NCI-H2107 (cell line): ENCODE measurements at places on chromosomes 1 and 21.

DNA sequence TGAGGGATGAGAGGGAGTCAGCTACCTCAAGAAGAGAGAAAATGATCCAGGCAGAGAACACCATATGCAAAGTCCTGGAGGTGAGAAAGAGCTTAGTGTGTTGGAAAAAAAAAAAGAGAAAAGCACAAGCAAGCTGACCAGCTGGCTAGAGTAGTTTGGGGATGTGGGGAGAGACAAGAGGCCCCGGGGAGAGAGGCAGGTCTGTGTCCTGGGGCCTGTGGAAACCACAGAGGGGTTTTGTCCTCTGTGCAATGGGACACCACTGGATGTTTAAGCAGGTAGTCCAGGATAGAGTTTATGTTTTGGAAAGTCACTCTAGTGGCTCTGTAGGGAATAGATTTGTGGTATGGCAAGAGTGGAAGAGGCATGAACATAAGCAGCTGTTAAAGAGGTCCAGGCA is 14.4 kb upstream of the CHI3L1 start:
- DNase-seq = no peak

GRCh38 chr1:114455102-114455785 is 55.8 kb downstream of the TRIM33 start:
- DNase-seq = no peak

GRCh38 chr1:35030756-35031446 is 844 bp downstream of the ZMYM6 start:
- no peak for DNase-seq

DNA sequence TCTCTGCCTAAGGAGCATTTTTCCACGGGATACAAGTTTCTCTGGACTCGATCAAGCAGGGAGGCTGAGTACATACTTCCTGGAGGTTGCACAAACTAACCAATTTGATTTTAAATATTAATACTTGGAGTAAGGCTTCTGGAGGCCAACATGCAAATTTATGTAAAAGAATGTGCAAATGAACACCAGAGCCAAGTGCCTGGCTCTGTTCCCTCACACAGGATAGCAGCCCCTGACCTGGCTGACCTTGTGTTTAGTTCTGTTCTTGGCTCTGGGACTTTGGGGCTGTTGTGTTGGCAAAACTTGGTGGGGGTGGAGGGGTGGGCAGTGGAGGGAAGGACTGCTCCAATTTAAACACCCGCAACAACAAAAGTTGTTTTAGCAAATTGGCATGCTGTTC is 34.2 kb downstream of the CNIH3 start:
- DNase-seq = no peak

DNA sequence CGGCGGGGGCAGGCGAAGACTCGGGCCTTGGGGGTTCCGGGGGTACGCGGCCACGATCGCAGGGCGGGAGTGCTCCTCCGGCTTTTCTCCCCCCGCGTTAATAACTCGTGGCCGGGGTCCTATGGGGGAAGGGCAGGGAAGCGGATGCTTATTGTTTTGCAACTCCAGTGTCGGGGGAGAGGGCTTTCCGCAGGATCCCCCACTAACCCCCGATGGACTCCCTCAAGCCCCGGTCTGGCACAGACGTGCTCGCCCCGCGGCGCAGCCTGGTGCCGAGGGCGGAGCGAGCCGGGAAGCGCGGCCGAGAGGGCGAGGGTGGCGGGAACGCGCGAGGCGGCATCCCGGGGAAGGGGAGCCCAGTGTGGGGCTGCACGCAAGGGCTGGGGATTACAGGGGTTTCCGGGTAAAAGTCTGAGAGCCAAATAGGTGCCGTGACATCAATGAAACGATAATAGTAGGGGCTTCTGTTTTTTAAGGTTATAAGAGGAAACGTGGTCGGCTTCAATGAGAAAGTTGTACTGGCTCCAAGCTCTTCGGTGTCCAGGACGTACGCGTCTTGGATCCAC is 772 bp downstream of the UCK2 start:
- no peak for DNase-seq

DNA sequence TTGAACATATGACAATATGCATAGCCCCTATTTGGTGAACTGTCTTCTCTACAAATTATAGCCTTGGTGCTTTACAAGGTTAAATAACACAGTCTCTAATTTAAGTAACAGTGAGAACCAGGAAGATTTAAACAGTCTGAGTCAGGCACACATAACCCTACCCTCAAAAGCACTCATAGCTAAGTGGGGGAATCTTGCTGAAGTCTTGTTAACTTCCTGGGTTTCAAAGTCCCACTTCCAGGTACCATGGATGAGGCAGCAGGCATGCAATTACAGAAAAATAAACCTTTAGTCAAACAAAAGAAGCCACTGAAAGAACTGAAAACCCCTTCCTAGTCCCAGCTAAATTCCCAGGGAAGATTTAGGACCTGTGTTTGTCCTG is 147.6 kb downstream of the PBX1 start:
- DNase-seq = no peak

- DNase-seq = no peak
These were observed 4.6 kb upstream of the VSIG8 start for GRCh38 chr1:159866905-159867663.

- DNase-seq = peak; percentile 92
These were observed 19.4 kb downstream of the RRP15 start for GRCh38 chr1:218304281-218305039.

DNA sequence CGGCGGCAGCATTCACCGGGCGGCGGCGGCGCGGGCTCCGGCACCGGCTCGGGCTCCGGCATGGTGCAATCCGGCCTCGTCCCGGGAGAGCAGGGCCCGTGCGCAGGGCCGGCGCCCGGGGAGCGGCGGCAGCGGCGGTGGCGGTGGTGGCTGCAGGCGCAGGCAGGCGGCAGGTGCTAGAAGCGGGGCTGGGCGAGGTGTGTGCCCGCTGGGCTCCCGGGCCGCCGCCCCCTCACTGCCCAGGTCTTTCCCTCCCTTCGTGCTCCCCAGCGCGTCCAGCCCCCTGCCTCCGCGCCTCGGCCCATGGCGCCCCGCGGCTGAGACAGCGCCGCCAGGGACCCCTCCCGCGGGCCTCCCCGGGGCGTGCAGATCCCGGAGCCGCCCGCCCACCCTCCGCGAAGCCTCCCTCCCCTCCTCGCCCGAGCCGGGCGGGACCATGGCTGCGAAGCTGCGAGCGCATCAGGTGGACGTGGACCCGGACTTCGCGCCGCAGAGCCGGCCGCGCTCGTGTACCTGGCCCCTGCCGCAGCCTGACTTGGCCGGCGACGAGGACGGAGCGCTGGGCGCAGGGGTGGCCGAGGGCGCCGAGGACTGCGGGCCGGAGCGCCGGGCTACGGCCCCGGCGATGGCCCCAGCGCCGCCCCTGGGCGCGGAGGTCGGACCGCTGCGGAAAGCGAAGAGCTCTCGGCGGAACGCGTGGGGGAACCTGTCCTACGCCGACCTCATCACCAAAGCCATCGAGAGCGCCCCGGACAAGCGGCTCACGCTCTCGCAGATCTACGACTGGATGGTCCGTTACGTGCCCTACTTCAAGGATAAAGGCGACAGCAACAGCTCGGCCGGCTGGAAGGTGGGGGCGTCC is 492 bp downstream of the FOXO6 start:
- DNase-seq = no peak

- no peak for DNase-seq
These were observed 74.4 kb downstream of the DUSP10 start for GRCh38 chr1:221667504-221667903.

GRCh38 chr21:35394634-35395369 is 345.7 kb upstream of the RUNX1 start:
- DNase-seq = no peak

- no peak for DNase-seq
These were observed 604.8 kb upstream of the ADAMTS5 start for GRCh38 chr21:27571706-27572105.

DNA sequence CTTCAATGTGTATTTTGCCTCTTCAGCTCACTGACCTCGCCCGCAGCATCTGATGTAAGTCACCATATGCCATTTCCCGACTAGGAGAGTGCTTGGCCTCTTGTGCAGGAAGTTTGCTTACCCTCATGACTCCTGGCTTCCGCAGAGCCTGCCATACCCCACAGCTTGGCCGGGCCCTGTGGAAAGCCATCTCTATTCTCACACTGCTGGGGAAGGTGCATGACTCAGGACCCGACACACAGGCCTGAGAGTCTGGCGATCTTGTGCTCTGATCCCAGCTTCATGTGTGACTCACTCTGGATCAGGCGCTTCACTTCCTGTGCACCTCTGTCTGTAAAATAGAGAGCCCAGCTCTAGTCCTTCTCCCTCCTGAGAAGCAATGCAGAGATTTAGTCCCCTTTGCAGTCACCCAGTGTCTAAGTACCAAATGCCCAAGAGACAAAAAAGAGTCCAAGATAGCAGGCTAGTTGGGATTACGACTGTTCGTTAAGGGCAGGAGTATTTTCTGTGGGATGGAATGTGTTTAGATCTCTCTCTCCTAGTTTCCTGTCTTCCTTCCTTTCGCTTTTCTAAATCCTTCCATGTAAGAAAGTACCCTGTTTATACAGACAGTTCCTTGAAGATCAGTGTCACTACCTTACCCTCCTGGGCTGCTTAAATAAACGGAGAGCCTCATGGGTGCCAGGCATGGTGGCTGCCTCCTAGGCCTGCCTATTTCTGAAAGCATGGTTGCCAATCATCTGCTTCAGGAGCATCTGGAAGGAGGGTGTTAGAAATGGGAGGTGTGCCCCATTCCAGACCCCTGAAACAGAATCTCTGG is 62.8 kb upstream of the KIF26B start:
- no peak for DNase-seq

- no peak for DNase-seq
These were observed 13.3 kb upstream of the CD101 start for GRCh38 chr1:116988248-116988647.

- DNase-seq = no peak
These were observed 764 bp upstream of the SUMO3 start for GRCh38 chr21:44818640-44819011.

DNA sequence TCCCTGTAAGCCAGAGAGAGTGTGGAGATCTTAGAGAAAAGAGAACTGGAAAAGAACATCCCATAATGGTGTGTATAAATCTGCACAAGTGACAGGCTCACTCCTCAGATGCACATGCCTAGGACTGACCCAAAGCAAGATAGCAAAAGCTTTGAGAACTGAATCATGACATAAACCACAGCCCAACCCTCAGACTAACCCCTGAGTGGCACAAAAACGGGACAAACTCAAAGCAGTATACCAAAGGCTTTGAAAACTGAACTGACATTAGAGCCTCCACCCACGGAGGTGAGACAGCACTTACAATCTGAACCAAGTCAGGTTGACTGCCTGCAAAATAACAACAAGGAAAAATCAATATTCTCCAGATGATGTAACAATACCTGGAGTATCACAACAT is 70.8 kb downstream of the TIAM1 start:
- no peak for DNase-seq

DNA sequence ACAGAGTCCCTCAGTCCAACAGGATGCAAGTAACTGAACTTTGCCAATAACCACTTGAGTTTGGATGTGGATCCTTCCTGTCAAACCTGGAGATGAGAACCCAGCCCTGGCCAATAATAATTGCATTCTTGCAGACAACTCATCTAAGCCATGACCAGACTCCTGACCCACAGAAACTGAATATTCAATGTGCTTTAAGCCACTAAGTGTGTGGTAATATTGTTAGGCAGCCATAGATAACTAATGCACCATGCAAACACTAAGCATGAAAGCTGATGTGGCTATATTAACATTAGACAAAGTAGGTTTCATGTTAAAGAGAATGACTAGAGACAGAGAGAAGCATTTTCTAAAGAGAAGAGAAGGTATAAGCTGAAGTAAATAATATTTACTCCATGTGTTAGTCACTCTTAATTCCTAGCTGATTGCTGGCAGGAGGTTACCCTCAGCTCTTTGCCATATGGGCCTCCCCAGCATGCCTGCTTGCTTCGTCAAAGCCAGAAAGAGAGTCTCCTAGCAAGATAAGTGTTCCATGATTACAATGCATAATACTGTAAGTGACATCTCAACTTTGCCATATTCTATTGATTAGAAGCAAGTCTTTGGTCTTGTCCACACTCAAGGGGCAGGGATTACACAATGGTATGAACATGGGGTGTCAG is 276.4 kb upstream of the PLXNA2 start:
- DNase-seq = no peak

- DNase-seq = no peak
These were observed 54.6 kb downstream of the CATSPERE start for GRCh38 chr1:244515680-244516079.

- no peak for DNase-seq
These were observed 42.8 kb upstream of the IFI44L start for GRCh38 chr1:78577257-78578100.

DNA sequence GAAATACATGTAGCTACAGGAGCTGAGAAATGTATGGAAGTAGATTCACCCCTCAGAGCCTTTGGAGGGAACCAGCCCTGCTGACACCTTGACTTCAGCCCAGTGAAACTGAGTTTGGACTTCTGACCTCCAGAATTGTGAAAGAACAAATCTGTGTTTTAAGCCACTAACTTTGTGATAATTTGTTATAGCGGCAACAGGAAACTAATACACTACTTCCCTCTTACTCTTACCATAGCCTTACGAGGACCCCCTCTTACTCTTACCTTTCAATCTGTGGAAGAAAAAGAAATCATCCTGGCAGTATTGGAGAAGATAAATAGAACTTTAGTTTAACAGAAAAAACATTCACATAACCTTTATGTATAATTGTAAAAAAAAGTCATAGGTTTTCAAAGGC is 353.6 kb upstream of the USP24 start:
- DNase-seq = no peak

- DNase-seq = no peak
These were observed 40.8 kb upstream of the CD2 start for GRCh38 chr1:116713474-116713873.

DNA sequence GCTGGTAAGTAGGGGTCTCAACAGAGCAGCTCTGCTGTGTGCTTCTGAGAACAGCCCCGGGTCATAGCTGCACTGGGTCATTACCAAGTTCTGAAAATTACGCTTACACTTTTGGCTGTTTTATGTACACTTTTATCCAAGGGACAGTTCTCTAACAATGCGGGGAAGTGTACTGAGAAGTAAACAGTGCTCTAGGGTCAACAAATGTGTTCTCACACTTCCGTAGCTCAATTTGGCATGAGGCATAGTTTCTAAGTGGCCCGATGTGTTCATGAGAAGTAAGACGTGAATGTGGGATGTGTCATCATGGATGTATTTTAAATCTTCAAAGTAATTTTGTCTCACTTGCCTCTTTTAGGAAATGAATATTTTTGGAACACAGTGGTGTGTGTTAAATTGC is 10.9 kb upstream of the VAMP3 start:
- no peak for DNase-seq

GRCh38 chr1:184283999-184284398 is 102.8 kb upstream of the C1orf21 start:
- no peak for DNase-seq

DNA sequence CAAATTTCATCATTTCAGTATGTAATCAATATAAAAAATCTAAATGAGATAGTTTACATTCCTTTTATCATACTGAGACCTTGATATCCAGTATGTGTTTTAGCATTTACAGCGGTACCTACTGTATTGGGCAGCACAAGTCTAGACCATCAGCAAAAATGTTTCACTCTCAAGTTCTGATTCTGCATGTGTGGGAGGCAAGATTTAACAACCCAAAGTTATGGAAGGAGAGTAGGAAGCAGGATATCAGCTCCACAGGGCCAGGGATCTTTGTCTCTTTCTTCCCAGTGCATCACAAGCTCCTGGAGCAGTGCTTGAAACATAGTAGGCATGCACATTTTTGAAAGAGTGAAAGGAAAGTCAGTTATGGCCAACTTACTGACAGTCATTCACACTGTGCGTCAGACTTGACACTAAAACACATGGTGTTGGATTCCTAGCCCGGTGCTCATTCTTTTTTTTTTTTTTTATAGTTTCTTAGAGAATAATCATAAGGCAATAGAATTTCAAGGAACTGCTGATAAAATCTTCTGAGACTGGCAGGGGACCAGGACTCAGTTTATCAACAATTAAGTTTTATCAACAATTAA is 6.1 kb downstream of the TENT5C start:
- DNase-seq = no peak

- no peak for DNase-seq
These were observed at the start of gene GSTM1 for GRCh38 chr1:109687641-109688499. Gene GSTM1, plus strand, starts transcription at chr1:109687817. Its CDS starts 57 bp downstream, at chr1:109687874.
